ENCODE measurements at places on chromosomes 12 and 14. TPM values are rescaled to one million over a fixed set of nuclear protein-coding genes. Genes with fewer than 3 reads are reported as not detected.

Gene TRHDE
- total RNA-seq, result 23.5 TPM

Gene MTERF2
- 71.7 TPM for total RNA-seq

Gene BEGAIN
- 8.8 TPM for total RNA-seq

Gene WSCD2
- total RNA-seq, result 7.5 TPM

Gene SLCO1B1
- not detected for total RNA-seq

Gene TGM1
- 6.2 TPM for total RNA-seq

Data from camera-type eye (tissue), 1 donor.